ENCODE measurements at places on chromosomes 2 and 18. TPM values are rescaled to one million over a fixed set of nuclear protein-coding genes. Genes with fewer than 3 reads are reported as not detected.

DNA sequence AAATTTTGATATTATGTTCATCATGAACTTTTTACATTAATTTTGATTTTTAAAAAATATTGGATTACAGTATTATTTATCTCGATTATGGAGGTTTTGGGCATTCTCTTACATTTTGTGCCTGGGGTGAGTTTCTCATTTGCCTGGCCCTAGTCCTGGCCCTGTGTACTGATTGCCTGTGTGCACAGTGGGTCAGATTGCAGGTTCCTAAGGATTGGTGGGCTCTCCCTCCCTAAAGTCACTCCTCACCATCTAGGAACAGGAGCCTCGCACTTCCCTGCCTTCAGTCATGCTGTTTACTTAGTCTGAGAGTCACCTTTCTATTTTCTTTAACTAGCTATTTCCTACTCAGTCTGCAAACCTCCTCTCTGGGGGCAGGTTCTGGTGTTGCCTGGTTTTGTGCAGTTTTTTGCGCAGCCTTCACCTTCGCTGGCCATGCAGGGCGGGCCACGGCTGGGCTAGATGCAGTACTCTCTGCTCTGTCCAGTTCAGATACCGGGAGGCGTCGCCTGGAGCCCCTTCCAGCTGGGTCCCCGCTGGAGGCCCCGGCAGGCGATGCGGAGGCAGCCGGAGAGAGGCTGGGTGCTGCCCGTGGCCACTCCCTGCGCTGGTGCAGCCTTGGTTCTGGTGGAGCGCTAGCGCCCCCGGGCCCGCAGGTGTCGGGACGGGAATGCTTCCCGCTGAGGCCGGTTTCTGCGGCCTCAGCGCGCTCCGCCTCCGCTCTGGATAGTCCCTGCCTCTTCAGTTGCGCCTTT, 23.3 kb upstream of the MC5R start:
- H3K4me1 ChIP-seq, result peaks cover 8% of the 10 kb centered on the region
- H3K27me3 ChIP-seq, result peaks cover 59% of the 10 kb centered on the region
- no peak overlapping the region for H3K27ac ChIP-seq
- no peaks in the 10 kb centered on the region for H3K36me3 ChIP-seq

DNA sequence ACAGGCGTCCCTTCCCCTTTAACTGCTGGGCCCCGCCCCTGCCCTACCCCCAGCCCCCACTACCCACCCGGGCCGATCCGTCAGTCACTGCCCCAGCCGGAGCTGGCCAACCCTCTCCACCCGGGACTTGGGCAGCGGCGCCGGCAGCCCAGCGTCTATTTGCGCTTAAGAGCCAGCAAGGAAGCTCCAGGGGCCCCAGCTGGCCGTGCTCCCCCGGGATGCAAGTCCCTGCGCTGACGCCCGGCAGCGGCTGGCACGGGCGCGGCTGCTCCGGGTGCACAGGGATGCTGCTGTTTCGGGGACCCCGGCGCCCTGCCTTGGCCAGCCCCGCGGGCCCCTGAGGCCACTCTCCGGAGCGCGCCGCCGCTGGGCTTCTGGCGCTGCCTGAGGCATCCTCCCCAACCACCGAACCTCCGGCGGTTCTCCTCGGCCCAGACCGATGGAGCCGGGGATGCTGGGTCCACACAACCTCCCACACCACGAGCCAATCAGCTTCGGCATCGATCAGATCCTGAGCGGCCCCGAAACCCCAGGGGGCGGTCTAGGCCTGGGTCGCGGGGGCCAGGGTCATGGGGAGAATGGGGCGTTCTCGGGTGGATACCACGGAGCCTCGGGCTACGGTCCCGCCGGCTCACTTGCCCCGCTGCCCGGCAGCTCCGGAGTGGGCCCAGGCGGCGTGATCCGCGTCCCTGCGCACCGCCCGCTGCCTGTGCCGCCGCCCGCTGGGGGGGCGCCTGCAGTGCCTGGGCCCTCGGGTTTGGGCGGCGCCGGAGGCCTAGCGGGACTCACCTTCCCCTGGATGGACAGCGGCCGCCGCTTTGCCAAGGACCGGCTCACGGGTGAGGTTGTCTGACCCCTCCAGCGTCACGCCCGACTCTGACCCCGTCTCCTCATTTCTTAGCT, at the start of gene TLX2:
Gene TLX2, plus strand, starts transcription at position 83 of the 903 bp plus-strand sequence. Its CDS starts 357 bp downstream, at position 440.
- H3K27ac ChIP-seq, result no peak within 1 kb of the TSS
- peaks cover 76% of the 10 kb centered on the region for H3K27me3 ChIP-seq
- peak; percentile 29 for DNase-seq
- H3K4me3 ChIP-seq, result peak within 1 kb of the TSS; percentile 86
- peaks cover 26% of the 10 kb centered on the region for H3K4me1 ChIP-seq

Gene FAM228A
- 0.60 TPM for total RNA-seq

Gene TSPYL6
- total RNA-seq, result not detected

DNA sequence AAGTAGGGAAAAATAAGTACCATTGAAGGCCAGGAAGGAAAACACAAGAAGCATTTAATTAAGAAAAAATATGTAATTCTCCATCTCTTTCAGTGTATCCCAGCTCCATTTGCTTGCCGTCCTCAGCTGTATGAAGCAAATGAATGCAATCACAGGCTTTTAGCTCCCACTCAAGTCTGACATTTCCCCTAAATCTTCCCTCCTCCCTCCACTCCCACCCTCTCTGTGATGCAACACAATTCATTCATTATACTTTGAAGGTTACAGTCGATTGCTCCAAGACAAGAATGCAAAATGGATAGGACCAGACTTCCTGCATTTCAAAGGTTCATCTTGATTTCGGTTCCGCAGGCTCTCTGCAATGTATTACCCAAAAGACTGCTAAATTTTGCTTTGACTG, 172.7 kb upstream of the SERPINE2 start:
- H3K36me3 ChIP-seq, result no peaks in the 10 kb centered on the region
- H3K4me1 ChIP-seq, result no peaks in the 10 kb centered on the region
- H3K4me3 ChIP-seq, result no peak overlapping the region
- H3K27ac ChIP-seq, result no peak overlapping the region
- no peak for DNase-seq
- H3K27me3 ChIP-seq, result no peaks in the 10 kb centered on the region

Gene ABCA12
- total RNA-seq, result not detected

GRCh38 chr2:12702168-12703121, 14.3 kb upstream of the TRIB2 start:
- peaks cover 30% of the 10 kb centered on the region for H3K4me1 ChIP-seq
- no peak overlapping the region for H3K27ac ChIP-seq
- no peak overlapping the region for H3K4me3 ChIP-seq
- no peak for DNase-seq
- H3K36me3 ChIP-seq, result peaks cover 2% of the 10 kb centered on the region

- DNase-seq, result no peak
- no peaks in the 10 kb centered on the region for H3K4me1 ChIP-seq
- no peaks in the 10 kb centered on the region for H3K27me3 ChIP-seq
- no peaks in the 10 kb centered on the region for H3K36me3 ChIP-seq
- H3K4me3 ChIP-seq, result no peak overlapping the region
- H3K27ac ChIP-seq, result no peak overlapping the region
Measured at GRCh38 chr18:407191-407590, 93.3 kb downstream of the COLEC12 start.

GRCh38 chr2:100923461-100924060, 78.5 kb upstream of the RPL31 start:
- H3K36me3 ChIP-seq, result no peaks in the 10 kb centered on the region
- no peak overlapping the region for H3K27ac ChIP-seq
- H3K4me3 ChIP-seq, result no peak overlapping the region

Gene GRB14
- not detected for total RNA-seq

Gene STEAP3
- 0.17 TPM for total RNA-seq

- peaks cover 23% of the 10 kb centered on the region for H3K4me1 ChIP-seq
- peak; percentile 69 for DNase-seq
- peak overlapping the region; percentile 75 for H3K27ac ChIP-seq
- no peaks in the 10 kb centered on the region for H3K27me3 ChIP-seq
- peaks cover 2% of the 10 kb centered on the region for H3K36me3 ChIP-seq
- H3K4me3 ChIP-seq, result peak overlapping the region; percentile 85
Measured at GRCh38 chr18:2906704-2907549, 60.1 kb downstream of the EMILIN2 start.

DNA sequence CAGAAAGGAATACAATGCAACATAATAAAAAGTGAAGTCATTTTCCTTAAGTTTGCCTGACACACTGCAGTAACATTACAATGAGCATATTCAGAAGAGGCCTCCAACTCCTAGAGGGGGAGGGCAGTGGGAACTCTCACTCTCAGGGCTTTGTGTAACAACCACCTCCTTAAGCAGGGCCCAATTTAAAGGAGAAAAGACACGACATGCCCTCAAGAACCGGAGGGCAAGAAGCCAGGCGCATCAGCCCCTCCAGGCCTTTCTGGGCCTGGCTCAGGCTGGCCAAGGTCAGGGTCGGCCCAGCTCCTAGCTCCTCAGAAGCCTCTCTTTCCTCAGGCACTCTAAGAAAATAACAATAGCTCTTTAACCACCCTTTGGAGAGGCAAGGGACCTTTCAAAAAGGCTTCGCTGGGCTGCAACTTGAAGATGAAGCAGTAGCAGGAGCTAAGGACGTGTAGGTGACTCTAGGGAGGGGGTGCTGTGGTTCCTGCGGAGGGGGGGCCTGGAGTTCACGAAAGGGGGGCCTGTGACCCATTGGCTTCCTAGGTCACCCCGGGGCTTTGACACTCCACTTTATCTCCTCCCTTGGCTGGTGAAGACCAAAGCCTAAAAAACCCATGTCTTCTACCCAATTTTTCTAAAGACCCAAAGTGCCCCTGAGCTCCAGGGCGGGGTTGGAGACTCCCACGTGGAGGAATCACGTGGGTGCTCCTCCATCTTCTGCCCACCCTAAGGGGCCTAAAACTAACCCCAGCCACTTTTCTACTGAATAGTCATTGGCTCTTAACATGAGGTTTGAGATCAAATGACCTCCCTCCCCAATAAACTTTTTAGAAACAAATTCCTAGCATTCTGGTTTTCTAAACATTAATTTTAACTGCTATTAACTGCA, 13.3 kb downstream of the SERTAD2 start:
- H3K36me3 ChIP-seq, result peaks cover 4% of the 10 kb centered on the region
- peak overlapping the region; percentile 32 for H3K4me3 ChIP-seq
- peaks cover 84% of the 10 kb centered on the region for H3K4me1 ChIP-seq
- no peaks in the 10 kb centered on the region for H3K27me3 ChIP-seq
- no peak overlapping the region for H3K27ac ChIP-seq
- no peak for DNase-seq

DNA sequence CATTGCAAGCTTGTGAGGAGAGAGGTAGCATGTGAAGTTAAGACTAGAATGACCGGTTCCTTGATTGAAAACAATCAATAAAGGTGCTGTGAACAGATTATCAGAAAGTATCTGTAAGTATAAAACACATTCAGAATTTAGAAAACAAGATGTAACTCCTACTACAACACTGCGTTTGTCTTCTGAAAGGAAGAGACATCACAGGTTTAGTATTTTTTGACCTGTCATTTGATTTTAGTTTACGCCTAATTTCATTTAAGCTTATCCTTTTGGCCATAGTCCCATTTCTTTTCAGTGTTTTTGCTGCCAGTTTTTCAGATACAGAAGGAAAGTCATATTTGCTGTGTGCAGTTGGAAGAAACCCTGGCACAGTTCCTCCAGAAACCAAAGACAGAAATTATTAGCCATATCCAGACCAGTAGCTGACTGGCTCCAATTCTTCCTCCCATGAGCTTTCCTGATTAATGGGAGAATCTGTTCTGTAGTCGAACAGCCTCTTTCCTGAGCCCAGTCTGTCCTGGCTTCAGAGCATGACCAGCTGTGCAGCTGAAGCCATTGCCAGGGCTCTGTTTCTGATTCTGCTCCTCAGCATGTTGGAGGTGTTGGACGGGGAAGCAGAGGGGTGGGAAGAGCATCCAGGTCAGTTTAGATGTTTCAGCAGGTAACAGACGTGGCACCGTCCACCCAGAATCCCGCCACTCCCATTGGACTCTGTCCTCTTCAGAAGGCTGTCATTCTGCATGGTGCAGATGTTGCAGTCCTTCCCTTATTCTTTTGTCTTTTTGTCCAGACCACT, 61.0 kb downstream of the CRIM1 start:
- H3K27me3 ChIP-seq, result no peaks in the 10 kb centered on the region
- H3K27ac ChIP-seq, result no peak overlapping the region
- H3K4me3 ChIP-seq, result no peak overlapping the region
- DNase-seq, result no peak
- H3K36me3 ChIP-seq, result no peaks in the 10 kb centered on the region

Gene PAPOLG
- 18.3 TPM for total RNA-seq

All from activated T-cell treated with anti-CD3 and anti-CD28 coated beads, Interleukin-2, amount 50 U/mL, for 72 hours (primary cell).